ENCODE measurements at places on chromosomes 7 and 10.

- DNase-seq: peak; percentile 98
Measured at GRCh38 chr7:116354546-116355423, 144.4 kb downstream of the TES start.

DNA sequence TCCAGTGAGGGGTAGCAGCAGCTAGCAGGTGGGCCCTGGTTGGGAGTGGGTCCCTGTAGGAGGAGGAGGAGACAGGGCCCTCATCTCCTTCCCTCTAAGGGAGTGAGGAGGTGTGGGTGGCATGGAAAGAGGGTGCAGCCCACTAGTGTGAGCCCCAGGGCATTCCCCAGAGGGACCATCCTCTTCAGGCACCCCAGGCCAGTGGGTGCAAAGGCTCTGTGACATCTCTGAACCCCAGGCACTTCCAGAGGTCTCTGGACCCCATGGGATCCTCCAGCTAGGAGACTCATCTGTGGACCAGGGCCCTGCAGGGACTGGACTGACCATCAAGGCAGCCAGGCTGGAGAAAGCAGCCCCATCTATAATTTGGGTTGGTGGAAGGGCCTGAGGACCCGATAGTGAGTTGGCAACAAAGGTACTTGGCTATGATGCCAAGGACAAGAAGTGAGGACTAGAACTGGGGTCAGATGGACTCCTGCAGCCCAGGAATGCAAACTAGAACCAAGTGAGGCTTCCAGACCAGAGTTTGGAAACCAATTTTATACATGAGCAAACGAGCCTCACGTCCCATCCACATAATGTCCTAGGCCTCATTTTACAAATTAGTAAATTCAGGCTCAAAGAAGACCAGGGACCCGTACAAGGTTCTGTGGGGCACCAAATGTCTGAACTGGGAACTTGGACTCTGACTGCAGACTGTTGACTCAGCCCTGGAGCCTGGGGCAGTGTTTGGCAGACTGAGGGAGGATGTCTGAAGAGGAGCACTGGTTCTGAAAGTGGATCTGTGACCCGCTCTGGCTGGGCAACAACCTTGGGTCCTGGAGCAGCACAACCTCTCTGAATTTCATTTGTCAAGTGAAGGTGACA, 1.4 kb upstream of the VSTM4 start:
- DNase-seq: no peak

DNA sequence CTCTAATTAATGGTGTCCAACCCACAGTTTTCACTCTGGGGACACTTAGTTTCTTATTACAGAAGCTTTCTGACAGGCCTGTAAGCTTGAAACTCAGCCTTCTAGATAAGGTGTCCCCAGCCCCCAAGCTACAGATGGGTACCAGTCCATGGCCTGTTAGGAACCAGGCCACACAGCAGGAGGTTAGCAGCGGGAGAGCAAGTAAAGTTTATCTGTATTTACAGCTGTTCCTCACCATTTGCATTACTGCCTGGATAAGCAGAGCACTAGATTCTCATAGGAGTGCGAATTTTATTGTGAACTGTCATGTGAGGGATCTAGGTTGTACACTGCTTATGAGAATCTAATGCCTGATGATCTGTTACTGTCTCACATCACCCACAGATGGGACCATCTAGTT, 93.7 kb downstream of the TMEM26 start:
- DNase-seq: no peak

- no peak for DNase-seq
Measured at GRCh38 chr10:29056729-29057128, 232.1 kb upstream of the LYZL1 start.

Measured in astrocyte of the spinal cord (primary cell).